ENCODE measurements at places on chromosomes 16 and 17. TPM values are rescaled to one million over a fixed set of nuclear protein-coding genes. Genes with fewer than 3 reads are reported as not detected.

NECAB2 gene
- not detected for total RNA-seq

HES7 gene
- 10.0 TPM for total RNA-seq

SLFN12L gene
- 72.2 TPM for total RNA-seq

BAHCC1 gene
- 0.26 TPM for total RNA-seq

KRTAP9-4 gene
- total RNA-seq, result not detected

LRRC59 gene
- total RNA-seq, result 101 TPM

GRCh38 chr17:31830971-31831858 is 27.8 kb downstream of the COPRS start:
- no peak for ATAC-seq

GRCh38 chr16:83651871-83652270 is 155.9 kb upstream of the HSBP1 start:
- ATAC-seq, result no peak

DNA sequence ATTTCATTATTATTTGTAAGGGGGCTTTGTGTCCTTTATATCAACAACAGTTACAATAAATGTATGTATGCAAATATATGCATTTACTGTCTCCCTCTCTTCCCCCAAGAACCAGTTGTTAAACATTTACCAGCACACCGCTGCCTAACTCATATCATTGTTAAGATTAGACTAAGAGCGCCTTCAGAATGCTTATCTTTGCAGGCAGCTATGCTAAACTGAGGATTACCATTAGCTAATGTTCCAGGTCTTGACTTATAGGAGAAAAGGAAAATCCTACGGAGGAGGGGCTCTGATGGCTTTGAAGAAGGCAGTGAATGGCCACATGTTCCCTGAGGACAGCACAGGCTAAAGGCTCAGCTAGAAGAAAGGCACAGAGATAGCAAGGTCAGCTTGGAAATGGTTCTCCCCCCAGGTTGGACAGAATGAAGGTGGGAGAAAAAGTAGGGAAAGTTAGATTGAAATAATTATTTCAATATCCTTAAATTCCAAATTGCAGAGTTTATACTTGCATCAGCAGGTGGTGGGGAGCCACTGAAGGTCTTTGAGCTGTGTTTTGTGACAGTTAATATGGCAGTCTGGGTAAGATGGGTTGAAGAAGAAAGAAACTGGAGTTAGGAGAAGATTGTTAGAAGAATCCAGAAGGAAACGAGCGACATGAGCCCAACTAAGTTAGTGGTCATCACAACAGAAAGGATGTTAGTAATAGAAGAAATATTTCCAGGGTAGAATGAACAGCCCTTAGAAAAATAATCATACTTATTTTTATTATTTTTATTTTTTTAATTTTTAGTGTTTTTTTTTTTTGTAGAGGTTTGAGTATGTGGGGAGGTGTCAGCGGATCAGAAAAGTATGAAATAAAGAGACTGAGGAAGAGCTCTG is 87.0 kb upstream of the MAF start:
- ATAC-seq, result no peak

GRCh38 chr17:4502466-4503154 is 3.9 kb downstream of the SPNS2 start:
- no peak for ATAC-seq

- no peak for ATAC-seq
These were observed 80.3 kb downstream of the ARHGAP23 start for GRCh38 chr17:38508570-38508950.

DNA sequence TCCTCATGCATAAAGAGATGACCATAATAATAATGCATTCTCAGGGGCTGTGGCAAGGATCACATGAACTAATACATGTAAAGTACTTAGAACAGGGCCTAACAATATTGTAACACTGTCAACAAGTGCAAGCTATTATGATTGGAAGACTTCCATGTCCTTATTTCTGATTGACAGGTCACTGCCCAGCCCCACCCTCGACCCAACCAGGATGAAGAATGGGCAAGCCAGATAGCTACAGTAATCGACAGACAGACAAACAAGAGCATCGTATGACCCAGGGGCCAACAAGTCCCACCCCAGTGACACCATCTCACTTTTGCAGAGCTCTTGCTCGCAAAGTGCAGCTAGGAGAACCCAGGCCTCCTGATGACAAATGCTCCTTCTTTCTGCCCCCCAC is 14.6 kb upstream of the MMP2 start:
- no peak for ATAC-seq

- ATAC-seq, result no peak
These were observed 6.2 kb downstream of the TAF1C start for GRCh38 chr16:84180519-84181140.

GRCh38 chr17:77827511-77827910 is 131.0 kb upstream of the TNRC6C start:
- ATAC-seq, result no peak

GRCh38 chr16:46918905-46919792 is 35.0 kb downstream of the GPT2 start:
- ATAC-seq, result peak; percentile 79

Measured in activated T-helper 17 cell treated with anti-CD3 and anti-CD28 coated beads, Interleukin-2, amount 50 U/mL, for 72 hours (primary cell).